ENCODE measurements at places on chromosomes 5 and 9. TPM values are rescaled to one million over a fixed set of nuclear protein-coding genes. Genes with fewer than 3 reads are reported as not detected.

DNA sequence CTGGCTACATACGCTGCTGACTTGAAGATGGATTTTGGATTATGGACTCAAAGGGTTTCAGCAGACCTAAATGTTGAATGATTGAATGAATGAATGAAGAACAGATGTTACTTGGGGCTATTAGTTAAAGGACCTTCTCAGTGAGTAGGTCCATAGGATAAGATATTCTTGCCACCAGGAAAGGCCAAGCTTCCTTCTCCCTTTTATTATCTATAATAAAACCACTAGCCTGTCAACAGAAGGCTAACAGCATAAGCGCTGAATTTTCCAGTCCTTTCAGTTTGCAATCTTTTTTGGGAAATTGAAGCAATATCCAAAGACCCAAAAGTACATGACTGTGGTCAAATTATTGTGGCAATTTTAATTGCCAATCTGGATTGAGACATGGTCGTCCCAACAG lies 113.3 kb downstream of the SV2C start:
- no peaks in the 10 kb centered on the region for H3K36me3 ChIP-seq
- peaks cover 4% of the 10 kb centered on the region for H3K4me1 ChIP-seq
- no peaks in the 10 kb centered on the region for H3K27me3 ChIP-seq
- no peak overlapping the region for H3K27ac ChIP-seq
- DNase-seq, result no peak
- no peak overlapping the region for H3K4me3 ChIP-seq

The CSF1R gene
- 16.7 TPM for total RNA-seq

DNA sequence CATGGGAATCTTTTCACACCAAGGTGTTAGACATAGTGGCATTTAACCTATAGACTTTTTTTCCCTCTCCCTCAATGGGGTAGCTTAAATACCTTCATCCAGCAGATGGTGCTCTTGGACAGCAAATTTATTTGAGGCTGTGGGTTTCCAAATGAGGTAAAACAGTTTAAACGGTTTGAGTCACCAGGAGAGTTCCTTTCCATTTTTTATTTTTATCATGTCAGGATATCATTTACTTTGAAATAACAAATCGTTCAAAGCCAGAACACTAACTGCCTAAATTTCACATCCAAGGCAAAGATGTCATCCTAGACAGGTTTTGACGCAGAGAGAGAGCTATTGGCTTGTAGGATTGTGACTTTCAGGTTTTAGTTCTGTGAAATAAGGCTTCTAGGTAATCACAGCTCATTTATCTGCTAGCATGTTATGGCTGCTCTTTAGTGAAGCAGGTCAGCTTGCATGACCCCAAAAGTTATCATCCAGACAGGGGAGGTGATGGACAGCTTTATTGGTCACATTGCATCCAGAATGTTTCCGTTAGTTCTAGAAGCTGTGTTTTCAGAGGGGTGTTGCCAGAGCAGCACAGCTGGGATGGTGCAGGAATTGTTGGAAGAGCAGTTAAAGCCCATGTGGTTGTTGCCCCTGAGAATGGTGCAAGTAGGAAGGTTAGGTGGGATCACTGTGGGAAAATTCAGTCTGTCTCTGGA lies 69.8 kb downstream of the KDM4C start:
- no peaks in the 10 kb centered on the region for H3K4me1 ChIP-seq
- H3K27me3 ChIP-seq, result no peaks in the 10 kb centered on the region
- no peak overlapping the region for H3K27ac ChIP-seq
- DNase-seq, result no peak

The PTGDS gene
- total RNA-seq, result 4.3 TPM

DNA sequence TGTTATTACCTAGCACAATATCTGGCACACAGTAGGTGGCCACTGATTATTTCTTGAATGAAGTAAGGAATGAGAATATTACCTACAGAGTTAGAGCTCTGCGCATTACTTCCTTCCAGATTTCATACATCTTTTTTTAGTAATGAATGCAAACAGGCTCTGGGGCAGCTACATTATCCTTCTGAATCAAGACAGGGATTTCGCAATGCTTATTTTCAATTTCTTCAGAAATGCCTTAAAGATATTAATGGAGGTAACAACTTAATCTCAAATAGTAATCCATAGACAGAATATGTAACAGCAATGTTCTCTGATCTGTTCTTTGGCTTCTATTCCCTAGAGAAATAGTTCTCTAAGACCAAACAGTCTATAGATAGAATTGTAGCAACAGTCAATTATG lies 32.6 kb downstream of the CDKN2A start:
- no peaks in the 10 kb centered on the region for H3K36me3 ChIP-seq
- no peak overlapping the region for H3K27ac ChIP-seq
- no peak for DNase-seq
- peaks cover 38% of the 10 kb centered on the region for H3K27me3 ChIP-seq
- no peak overlapping the region for H3K4me3 ChIP-seq
- peaks cover 15% of the 10 kb centered on the region for H3K4me1 ChIP-seq

The RETREG1 gene
- 26.1 TPM for total RNA-seq

All from suprapubic skin (tissue), 4 donors.